ENCODE measurements at places on chromosomes 3 and 15.

DNA sequence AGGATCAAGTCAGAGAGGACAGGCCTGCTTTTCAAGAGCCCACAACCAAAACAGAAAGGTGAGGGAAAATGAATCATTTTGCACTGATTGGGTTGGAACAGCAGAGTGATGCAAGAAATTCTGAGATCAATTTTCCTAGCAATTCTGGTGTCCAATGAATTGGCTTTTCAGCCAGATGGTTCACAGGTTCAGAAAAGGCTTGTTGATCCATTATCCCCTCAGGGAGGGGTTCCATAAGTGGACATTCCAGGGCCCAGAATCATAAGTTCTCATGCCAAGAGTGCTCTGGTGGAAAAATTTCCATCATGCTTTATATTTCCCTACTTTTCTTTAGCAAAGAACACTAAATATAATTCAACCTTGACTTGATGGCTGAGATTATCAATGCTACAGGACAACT, 16.2 kb downstream of the RBP2 start:
- no peak for DNase-seq

DNA sequence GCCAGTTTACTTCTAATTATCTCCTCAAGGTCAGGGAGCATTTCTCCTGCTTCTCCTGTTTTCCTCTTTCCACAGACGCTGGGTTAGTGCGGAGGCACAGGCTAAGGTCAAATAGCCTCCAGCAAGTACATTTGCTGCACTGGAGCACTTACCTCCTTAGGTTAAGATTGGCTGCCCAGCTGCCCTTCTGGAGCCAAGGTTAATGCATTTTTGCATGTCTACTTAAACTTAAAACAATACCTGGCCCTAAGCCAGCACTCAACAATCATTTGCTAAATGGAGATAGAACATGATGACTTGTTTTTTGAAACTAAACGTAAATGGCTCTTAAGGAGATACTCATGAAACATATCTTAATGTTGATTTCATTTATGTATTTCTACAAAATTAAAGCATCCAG, 83.5 kb downstream of the SSR3 start:
- DNase-seq: no peak

GRCh38 chr3:39272191-39272590, 7.6 kb downstream of the CX3CR1 start:
- DNase-seq: no peak

- DNase-seq: no peak
These were observed 135.7 kb downstream of the EBLN2 start for GRCh38 chr3:73197187-73197586.

- no peak for DNase-seq
These were observed 342.9 kb upstream of the PROK2 start for GRCh38 chr3:72127844-72128243.

DNA sequence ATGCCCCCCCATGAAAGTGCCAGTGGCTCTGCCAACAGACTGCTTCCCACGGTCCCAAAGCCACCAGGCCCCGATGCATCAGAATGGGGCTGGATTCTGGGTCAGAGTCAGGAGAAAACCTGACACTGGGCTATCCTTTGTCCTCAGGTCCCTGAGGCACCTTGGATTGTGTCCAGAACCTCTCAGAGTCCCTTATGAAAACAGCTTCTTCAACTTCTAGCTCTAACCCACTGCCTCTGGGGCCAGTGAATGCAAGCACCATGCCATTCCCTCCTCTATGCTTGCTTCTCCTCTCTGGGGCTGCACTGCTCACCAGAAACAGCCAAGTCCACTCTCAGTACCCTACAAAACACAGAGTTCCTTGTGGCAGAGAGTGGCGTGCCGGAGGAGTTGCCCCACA, 9.9 kb downstream of the CRABP1 start:
- DNase-seq: no peak

DNA sequence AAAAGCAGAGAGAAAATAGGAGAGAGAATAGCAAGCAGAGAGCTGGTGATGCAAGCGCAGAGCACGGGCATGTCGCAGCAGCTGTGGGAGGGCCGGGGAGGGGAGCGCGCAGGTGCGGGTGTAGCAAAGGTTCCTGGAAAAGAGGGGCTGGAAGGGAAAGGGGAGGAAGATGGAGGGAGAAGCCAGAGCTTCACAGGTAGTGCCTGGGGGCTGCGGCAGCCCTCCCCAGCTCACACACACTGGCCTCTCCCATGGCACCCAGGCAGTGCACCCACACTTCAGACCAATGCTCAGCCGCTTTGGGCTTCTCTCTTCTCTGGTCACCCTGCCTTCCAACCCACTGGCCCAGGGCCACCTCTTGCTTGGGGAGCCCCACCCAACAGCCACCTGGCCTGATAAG, 72.1 kb downstream of the ADAMTS7 start:
- no peak for DNase-seq

DNA sequence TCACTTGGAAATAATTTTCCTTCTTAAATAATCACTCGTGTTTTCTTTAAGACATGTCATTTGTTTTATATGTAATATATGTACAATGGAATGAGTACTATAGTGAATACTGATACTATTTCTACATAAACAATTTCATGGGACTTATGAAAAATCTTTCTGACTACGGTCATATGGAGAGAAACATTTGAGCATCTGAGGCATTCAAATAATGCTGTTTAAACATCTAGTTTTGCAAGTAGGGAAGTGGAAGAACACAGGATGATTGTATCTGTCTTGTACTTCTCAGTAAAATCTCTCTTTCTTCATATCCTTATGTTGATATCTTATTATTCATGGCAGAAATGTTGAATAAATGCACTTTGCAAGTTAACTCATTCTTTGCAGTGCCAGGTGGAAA, 599.5 kb upstream of the KCNMB2 start:
- DNase-seq: no peak

DNA sequence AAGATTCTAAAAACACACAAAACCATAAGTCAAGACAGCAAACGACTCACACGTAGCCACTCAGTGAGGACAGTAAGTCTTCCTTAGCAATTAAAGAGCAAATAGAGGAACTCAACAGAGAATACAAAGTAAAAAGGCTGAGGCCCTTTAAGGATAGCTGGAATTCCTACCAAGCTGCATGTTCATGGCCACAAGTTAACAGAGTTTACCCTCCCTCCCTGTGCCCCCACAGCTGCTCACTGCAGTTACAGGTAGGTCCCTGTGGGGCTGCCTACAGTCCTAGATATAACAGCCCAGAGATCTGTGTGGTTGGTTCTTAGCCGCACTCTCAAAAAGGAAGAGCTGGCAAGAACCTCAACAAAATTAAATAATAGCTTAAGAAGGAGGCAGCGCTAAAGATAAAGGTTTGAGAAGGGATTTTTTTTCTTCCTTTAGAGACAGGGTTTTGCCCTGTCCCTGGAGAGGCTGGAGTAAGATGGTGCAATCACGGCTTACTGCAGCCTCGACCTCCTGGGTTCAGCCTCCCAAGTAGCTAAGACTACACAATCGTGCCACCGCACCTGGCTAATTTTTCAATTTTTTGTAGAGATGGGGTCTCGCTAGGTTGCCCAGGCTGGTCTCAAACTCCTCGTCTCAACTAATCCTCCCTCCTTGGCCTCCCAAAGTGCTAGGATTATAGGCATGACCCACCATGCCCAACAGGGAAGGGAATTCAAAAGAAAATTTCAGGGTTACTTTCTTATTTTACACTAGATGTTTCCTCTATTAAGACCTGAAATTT, 19.3 kb downstream of the SFMBT1 start:
- DNase-seq: no peak

DNA sequence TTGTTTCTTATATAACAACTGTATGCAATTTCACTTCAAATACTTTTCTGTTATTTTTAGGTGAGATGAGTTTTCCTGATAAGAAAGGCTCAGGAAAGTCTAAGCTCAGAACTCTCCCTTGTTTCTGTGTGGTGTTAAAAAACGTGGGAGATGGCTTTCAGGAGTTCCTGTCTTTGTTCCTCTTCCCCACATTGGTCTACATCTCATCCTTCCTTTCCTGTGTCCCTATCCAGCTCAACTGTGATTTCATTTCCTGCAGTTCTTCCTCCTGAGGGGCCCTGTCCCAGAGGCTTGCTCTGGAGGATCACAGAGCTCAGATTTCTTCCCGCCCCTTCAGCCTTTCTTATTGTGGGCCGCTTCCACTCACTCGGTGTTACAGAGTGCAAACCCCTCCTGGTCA, 11.2 kb downstream of the SEC13 start:
- DNase-seq: no peak

- no peak for DNase-seq
These were observed 75.8 kb downstream of the SATB1 start for GRCh38 chr3:18349197-18349798.

DNA sequence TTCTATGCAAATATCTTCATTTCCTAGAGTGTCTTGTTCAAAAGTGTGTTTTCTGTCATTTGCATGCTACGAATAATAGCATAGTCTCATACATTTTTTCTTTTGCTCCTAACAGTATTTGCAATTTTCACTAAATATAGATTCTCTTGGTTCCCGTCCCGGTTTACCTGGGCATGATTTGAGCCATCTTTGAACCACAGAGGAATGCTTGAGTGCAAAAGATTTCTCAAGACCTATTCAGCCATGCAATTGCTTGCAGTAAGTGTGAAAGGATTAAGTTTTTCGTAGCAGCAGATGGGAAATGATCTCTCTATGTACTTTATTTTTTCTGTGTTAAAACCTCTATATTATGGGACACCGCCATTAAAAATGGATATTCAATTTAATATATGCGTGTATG, 733.0 kb downstream of the ZPLD1 start:
- no peak for DNase-seq

GRCh38 chr15:75578173-75578947, 755 bp downstream of the PTPN9 start:
- DNase-seq: peak; percentile 33

- no peak for DNase-seq
These were observed 473.6 kb downstream of the SOX2 start for GRCh38 chr3:182185313-182185712.

- DNase-seq: no peak
These were observed 53.5 kb upstream of the ADAMTS9 start for GRCh38 chr3:64741341-64741740.

GRCh38 chr15:91291673-91292072, 191.6 kb downstream of the SV2B start:
- DNase-seq: no peak

- no peak for DNase-seq
These were observed 235.8 kb upstream of the ARHGEF26 start for GRCh38 chr3:153885359-153885758.

DNA sequence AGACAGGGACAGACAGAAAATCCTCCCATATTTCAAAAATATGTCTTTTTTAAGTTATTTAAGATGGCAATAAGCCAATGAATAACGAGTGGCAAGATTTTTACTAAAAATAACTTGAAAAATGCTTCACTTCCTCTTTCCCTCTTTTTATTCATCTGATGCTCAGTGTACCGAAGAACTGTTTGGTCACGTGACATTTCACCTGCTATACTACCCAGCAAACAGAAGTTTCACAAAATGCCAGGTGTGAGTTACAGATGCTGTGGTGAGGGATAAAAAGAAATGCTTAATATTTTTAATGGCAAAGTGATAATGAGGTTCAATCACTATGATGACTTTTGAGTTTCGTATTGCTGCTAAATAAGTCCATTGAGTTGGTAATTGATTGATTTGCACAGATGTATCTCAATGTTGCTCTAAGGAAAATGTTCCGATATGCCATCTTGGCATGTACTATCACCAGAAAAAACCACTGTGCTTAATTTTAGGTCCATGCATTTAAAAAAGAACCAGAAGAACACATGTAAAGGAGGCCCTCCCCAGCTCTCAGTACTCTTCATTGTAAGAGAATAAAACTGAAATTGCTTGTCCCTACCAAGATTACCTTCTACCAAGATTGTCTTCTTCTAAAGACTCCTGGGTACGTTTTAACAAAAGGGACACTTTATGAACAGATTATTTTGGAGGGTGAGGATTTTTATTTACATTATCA, 26.0 kb upstream of the SEC62 start:
- no peak for DNase-seq

DNA sequence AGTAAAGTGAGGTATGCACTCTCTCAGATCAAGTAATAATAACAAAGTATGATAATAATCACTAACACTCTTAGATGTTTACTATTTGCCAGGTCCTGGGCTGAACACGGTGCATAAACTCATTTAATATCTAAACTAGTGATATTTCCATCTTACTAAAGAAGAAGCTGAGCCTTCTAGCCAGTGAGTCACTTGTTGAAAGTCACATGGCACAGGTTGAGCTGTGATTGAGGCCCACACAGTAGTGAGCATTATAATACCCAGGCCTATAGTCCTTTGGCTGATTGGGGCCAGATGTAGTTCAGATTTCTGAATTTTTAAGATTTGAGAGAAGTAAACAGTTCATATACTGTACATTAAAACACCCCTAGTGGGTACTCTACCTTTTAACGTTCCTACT, 93.2 kb upstream of the CCDC80 start:
- no peak for DNase-seq

DNA sequence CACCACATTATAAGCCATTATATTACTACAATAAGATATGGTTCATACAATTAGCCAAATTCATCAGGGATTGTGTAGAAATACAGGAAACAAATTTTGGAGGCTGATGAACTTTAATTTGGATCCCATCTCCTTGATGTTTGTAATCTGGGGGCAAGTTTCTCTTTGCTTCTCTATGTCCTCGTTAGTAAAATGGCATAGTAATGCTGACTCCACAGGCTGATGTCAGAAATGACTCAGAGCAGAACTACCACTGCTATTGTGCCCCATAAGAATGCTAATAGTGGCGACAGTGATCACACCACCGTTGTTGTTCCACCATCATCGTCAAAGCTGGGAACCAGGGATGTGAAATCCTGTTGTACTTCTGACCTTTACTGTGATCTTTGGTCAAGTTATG, 722.3 kb upstream of the LMCD1 start:
- no peak for DNase-seq

GRCh38 chr15:74897300-74897701, 7.5 kb downstream of the MPI start:
- DNase-seq: no peak

- DNase-seq: no peak
These were observed 37.2 kb downstream of the IDH2 start for GRCh38 chr15:90064911-90065681.

- DNase-seq: no peak
These were observed 18.2 kb upstream of the B4GALT4 start for GRCh38 chr3:119258915-119259314.

DNA sequence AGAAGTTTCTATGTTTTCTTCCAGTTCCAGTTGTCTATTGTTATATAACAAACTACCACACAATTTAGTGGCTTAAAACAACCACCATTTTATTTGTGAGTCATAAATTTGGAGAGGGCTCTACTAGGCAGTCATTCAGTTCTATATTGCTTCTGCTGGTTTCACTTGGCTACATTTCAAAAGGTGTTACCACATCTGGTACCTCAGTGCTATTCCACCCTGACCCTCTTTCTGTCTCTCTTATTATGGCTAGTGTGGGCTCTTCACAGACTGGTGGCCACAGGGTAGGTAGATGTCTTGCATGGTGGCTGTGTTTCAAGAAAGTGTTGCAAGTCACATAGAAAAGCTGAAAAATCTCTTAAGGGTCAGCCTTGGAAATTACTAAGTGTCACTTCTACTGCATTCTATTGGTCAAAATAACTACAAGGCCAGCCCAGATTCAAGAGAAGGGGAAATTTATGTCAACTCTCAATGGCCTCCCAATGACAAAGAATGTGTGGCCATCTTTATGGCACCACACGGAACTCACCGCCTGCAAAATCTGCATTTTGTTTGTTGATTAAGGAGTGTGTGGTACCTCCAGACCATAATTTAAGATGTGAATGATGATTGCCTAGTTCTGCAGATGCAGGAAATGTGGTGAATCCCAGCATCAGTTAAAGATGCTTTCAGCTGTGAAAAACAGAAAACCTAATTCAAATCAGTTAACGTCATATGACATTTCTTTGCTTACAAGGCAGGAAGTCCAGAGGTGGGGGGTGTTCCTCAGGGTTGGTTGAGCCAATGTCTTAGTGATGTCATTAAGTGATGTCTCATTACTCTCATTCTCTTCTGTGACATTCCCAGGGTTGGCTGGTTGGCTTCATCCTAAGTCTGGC, 105.8 kb upstream of the RASGRP1 start:
- DNase-seq: no peak
